ENCODE measurements at places on chromosomes 7 and 10.

GRCh38 chr7:43148161-43148731 lies 35.8 kb downstream of the HECW1 start:
- no peak for DNase-seq

DNA sequence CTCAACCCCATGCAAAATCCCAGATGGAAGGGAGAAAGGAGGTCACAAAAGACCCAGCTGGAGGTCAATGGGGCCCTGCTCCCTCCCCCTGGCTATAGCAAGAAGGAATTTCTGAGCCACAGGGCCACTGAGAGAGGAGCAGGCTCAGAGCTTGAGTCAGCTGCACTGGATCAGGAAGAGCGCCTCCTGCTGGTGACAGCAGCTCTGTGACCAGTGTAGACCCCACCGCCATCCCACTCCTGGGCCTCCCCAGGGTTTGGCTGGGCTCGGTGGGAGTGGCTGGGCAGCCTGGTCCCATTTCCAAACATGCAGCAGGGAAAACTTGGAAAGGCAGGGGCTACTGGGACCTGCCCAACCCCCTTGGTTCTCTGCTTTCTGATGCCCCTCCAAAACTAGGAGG lies 31.5 kb upstream of the PRLHR start:
- no peak for DNase-seq

- no peak for DNase-seq
Measured at GRCh38 chr10:13026873-13027272, 25.4 kb upstream of the CCDC3 start.

GRCh38 chr7:48245751-48246472 lies 74.7 kb downstream of the ABCA13 start:
- DNase-seq = no peak

DNA sequence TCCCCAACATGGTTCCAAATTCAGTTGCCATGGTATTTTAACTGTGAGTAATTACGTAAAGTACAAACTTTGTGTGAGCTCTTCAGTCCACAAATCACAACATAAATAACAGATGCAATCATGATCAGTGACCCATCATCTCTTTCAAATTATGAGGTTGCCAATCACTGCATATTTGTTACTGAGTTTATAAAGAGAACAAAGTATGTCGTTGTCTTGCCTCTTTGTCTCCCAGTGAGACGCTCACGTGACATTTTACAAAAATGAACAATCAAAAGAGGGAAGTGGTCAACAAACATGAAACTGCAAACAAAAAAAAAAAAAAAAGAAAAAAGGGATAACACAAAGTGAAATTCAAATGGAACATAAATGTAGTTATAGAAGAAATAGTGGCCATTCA lies 122.7 kb upstream of the PDSS1 start:
- no peak for DNase-seq

DNA sequence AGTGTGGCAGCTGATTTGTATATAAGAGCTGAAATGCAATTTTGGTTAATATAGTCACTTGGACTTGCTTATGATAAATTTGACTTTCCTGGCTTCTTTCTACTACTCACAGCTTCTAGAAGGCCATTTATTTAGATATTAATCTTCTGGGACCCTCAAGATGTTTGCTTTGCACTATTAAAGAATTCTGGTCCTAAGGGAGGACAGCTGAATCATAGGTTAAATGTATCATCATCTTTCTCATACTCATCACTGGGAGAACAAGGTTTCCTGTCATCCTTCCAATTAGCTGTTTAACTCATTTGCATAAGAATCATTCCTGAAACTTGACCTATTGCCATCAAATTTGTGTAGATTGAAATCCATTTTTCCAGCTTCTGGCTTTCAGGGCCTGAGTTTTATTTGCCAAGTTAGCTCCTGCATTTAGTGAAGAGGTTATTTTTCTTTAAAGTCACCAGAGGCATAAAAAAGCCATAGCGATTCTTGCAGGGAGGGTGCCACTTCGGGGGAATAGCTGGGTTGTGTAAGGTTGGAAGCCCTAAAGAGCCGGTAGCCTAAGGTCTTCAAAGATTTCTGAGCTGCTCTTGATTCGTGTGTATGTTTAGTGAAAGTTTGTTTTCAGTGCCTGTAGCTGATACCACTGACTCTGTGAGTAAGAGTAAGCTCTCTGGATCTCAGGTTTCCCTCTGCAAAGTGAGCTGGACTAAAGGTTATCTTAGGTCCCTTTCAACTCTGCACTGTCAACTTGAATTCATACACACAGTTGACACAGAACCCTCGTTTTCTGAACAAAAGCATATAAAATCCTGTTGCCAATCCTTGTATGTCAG lies 4.3 kb downstream of the MAP3K8 start:
- DNase-seq = no peak

DNA sequence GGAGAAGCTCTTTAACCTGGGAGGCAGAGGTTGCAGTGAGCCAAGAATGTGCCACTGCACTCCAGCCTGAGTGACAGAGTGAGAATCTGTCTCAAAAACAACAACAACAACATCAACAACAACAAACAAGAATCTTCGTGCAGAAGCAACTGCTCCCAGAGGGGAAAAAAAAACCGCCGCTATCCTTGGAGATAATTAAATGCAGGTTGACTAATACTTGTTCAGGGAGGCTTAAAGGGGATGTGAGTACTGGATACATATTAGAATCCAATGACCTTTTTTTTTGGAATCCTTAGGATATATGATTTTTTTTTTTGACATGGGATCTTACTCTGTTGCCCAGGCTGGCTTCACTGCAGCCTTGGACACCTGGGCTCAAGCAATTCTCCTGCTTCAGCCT lies 89.6 kb upstream of the FAM171A1 start:
- DNase-seq = no peak

DNA sequence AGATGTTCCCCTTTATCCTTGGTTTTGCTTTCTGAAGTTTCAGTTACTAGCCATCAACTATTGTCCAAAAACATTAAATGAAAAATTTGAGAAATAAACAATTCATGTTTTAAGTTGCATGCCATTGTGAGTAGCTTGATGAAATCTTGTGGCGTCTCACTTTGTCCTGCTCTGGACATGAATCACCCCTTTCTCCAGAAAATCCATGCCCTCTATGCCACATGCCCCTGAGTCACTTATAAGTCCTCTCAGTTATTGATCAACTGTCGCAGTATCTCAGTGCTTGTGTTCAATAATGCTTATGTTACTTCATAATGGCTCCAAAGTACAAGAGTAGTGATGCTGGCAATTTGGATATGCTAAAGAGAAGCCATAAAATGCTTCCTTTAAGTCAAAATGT lies 208.0 kb upstream of the FERD3L start:
- no peak for DNase-seq

DNA sequence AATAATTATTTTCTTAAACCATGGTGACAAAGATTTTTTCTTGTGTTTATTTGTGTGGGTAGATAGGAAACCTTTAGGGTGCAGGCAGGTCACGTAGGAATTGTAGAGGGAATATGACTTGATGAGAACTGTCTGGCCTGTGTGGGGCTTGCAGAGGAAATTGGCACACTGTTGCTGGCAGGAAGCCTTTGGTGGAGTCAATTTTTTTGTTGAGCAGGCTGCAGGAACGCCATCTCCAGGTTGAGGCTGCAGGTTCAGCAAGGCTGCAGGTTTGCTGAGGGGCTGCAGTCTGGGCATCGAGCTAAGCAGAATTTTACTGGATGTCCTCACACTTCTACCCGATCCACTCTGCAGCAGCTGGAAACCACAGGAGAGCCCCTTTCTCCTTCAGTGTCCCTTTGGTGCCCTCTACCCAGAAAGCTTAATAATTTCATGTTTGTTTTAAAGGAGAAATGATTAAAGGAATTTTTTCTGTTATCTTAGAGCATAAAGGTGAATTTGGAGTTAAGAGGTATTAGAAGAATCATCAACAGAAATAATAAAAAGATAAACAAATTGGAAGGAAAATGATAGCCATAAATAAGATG lies 37.0 kb downstream of the TBC1D12 start:
- no peak for DNase-seq

- no peak for DNase-seq
Measured at GRCh38 chr7:12092499-12093130, 118.5 kb upstream of the TMEM106B start.

GRCh38 chr10:117626228-117626627 lies 83.7 kb downstream of the EMX2 start:
- DNase-seq = no peak

GRCh38 chr7:17952387-17952786 lies 12.1 kb upstream of the SNX13 start:
- no peak for DNase-seq

DNA sequence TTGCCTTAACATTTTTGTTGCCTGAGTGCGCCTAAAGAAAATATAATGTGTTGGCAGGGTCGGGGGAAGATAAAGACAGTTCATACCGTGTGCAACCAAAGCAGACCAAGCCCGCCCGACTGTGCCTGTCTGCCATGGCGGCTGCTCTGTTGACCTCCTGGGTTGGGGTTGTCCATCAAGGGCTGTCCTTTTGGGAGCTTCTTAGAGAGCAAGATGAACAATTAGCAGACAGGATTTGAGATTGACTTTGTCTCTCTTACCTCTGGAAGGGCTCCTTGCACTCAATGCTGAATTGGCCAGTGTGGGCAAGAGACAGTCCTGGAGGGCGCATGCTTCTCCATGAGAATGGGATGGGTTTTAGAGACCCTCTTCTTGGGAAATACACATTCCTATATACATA lies 319.6 kb downstream of the GLRX3 start:
- no peak for DNase-seq

- DNase-seq = peak; percentile 5
Measured at GRCh38 chr10:43230909-43231522, 35.8 kb downstream of the RASGEF1A start.

- no peak for DNase-seq
Measured at GRCh38 chr10:51255381-51255780, 181.1 kb downstream of the PRKG1 start.

GRCh38 chr7:44884621-44885393 lies 523 bp downstream of the PURB start:
- peak; percentile 40 for DNase-seq

- no peak for DNase-seq
Measured at GRCh38 chr10:33233635-33234034, 100.8 kb downstream of the NRP1 start.

GRCh38 chr7:157618091-157618726 lies 281.4 kb downstream of the DNAJB6 start:
- DNase-seq = no peak

DNA sequence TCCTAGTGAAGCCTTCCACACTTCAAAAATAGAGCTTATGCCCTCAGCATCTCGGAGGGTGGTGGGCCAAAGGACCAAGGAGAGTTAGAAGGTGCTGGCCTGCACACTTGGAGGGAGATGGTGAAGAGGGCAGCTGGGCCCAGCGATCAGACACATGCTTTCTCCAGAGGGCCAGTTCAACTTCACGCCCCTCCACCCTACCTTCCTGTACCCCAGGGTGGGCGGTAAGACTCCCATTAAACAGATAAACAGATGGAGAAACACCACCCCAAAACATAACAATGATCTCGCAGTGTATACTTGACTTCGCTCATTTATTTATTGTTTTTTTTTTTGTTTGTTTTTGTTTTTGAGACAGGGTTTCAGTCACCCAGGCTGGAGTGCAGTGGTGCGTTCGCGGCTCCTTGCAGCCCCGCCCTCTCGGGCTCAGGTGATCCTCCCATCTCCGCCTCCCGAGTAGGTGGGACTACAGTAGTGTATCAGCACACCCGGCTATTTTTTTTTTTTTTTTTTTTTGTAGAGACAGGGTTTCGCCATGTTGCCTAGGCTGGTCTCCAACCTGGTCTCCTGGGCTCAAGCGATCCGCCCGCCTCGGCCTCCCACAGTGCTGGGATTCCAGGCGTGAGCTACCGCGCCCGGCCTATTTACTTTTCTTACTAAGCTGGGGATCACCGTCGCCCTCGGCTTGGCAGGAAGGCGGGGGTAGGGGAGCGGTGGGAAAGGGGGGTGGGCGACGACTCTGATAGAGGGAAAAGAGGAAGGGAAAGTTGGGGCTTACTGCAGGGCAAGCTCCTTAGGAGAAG lies 1.8 kb downstream of the C10orf95 start:
- peak; percentile 63 for DNase-seq

- DNase-seq = no peak
Measured at GRCh38 chr7:30411897-30412296, 66.7 kb downstream of the NOD1 start.

DNA sequence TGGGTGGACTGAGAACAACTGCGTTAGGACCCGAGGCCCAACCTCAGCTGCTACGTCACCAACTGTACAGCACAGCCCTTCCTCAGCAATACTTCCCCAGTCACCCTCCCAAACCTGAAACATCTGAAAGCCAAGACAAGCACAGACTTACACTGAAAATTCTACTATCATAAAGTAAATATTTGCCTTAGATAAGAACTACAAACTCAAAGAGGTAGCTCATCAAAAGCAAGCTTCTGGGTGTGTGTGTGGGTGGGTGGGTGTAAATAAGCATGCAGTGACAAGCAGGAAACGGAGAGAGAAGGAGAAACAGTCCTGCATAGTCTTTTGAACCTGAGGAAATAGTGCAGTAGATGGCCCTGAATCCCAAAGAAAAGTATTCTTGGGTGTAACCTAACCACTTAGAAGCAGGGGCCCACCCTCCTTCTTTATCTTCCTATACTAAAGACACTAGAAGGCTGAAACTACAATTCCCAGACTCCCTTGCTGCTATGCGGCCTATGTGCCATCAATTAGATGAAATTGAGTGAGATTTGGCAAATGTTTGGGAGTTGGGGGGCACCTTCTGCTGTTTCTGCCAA lies 18.7 kb downstream of the SLC25A13 start:
- DNase-seq = no peak

DNA sequence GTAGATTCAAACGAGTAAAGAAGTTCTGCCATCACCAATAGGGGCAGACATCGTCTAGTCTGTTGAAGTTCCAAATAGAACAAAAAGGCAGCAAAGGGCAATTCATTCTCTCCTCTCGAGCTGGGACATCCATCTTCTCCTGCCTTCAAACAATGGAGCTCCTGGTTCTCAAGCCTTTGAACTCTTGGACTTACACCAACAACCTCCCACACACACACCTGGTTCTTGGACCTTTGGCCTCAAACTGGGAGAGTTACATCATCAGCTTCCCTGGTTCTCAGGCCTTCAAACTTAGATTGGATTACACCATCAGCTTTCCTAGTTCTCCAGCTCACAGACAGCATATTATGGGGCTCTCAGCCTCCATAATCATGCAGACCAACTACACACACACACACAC lies 9.8 kb upstream of the GIMAP5 start:
- DNase-seq = no peak

DNA sequence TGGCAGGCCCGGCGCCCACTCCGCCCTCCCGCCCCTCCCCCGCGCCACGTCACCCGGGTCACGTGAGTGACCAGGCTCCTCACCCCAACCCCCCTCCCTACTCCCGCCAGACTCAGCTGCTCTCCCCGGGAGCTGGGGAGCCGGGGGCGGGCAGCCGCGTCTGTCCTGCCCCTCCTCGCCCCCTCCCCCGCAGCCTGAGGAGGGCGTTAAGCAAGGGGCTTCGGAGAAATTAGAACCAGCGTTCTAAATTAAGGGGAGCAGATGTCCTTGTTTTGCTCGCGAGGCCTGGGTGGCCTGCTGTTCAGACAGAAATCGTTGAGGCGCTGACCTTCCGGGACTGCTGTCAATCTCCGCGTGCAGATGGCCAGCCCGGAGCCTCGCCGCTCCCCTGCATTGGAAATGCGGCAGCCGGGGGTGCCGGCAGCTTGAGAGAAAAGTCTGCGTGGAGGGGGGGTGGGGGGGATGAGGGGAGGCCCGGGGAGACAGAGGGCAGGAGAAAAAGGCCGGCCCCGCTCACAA lies 102.2 kb upstream of the ZNF438 start:
- DNase-seq = peak; percentile 89
